ENCODE measurements at places on chromosomes 13 and 19.
A peak's percentile ranks its signal among the peaks of the same experiment; 100 is the strongest.

GRCh38 chr19:33241530-33242101 is 16.0 kb upstream of the SLC7A10 start:
- peak; percentile 39 for DNase-seq

- no peak for DNase-seq
Observed at GRCh38 chr19:38243279-38243673, 12.9 kb downstream of the PPP1R14A start.

GRCh38 chr13:77729502-77730221 is 32.2 kb downstream of the SLAIN1 start:
- no peak for DNase-seq

DNA sequence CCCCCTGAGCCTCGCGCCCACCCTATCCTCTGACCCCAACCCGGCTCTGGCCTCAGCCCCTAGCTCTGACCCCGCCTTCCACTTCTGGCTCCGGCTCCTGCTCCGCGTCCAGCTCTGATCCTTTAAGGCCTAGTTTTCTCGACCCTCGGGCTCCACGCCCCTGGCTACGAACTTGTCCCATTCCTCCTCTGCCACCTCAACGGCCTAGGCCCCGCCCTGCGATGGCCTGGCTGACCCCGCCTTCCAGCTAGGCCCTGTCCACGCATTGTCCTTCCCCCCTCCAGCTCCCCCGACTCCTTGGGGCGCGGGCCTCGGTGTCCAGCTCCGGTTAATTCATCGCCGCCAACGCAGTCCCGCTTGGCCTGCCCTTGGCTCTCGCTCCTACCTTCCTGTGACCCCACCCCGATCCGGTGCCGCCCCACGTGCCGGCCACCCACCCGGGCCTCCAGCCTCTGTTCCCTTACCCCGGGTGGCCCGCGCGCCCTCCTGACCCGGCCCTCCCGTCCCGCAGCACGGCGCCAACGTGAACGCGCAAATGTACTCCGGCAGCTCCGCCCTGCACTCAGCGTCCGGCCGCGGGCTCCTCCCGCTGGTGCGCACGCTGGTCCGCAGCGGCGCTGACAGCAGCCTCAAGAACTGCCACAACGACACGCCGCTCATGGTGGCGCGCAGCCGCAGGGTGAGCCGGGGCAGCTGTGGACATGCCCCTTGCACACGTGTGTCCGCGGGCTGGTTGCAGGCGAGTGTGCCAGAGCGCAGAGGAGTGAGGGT is 9.4 kb downstream of the BCL3 start:
- peak; percentile 73 for DNase-seq

DNA sequence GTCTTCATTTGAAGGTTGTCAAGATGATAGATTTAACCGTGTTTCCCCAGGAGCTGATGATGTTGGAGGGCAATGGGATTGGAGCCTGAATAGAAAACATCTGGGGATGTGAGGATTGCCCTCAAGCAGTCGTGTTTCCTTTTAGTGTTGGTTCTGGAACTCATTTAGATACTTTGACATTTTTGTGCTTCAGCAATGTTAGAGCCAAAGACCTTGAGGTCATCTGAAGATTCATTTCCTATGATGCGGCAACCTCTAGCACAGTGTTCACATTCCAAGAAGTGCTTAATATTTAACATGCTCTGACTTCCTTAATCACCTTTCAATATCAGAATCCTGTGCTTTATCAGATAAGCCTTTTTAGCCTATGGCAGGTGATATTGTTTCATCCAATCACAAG is 82.7 kb downstream of the SLC10A2 start:
- DNase-seq: peak; percentile 81

DNA sequence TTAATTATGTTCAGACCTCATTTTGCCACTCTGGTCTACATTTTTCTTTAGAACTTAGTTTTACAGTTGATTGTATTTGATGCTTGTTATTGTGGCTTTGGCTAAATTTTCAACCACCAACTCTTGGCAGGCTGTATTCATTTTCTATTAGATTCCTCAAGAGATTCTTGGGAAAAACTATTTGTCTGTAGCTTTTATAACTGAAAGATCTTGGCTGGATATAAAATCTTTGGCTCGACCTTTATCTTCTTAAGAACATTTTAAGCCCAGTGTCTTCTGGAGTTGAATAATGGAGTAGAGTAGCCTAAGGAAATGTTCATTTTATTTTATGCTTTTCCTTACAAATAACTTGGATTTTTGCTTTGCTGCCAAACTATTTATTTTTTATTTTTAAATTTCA is 848.5 kb downstream of the PCDH17 start:
- no peak for DNase-seq

DNA sequence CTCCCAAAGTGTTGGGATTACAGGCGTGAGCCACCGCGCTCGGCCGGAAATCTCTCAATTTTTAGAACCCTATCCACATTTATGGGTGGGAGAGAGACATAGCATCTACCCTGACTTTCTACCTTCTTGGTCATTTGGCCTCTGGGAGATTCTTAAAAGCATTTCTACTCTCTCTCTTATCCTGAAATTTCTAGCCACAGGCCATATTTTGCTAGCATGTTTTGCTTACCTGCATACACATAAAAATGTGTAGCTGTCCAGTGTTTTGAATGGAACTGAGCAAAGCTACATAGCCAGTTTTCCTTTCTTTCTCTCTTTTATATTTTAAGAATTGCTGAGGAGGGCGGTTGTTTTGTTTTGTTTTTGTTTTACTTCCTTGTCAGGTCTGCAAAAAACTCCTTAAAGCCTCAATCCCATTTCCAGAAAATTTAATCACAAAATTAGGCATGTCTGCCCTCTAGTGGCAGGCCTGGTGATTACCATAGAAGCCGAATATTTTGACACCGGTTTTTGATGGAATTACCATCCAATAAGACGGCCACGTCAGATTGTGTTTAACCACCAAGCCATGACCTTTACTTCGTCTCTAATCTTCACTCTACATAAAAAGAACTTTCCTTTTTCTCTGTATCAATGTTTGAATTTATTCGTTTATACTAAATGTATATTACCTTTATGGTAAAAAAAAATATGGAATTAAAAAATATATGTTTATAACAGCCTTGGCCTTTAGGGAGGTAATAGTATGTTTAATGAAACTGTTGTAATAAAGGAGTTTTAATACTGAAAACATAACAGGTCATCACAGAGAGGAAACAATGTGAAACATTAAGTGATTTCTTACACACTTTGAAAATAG is 34.4 kb upstream of the OXGR1 start:
- peak; percentile 67 for DNase-seq

DNA sequence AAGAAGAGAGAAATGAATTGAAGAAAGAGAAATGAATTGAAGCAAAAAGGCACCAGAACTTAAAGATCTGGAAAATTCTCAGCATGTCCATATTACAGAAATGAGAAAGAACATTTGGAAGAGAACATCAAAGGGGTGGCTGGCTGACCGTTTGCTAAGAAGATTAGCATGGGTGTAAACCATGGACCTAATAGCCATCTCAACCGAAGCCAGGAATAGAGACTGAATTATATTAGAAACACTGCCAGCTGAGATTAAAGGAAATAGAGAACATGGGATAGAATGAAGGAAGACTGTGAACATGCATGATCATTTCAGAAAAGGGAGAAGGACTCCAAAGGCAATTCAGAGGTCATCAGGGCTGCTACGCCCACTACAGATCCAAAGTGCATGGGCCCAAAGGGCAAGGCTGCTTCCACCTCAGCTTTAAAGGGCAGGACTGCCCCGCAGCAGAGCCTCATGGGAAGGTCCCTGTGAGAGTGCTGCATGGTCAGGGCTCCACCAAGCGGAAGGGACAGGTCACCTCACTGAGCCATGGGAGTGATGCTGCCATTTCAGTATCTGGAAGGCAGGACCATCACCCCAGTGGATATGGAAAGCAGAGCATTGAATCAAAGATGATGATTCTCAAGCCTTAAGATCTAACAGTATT is 23.1 kb downstream of the FNDC3A start:
- DNase-seq: no peak

DNA sequence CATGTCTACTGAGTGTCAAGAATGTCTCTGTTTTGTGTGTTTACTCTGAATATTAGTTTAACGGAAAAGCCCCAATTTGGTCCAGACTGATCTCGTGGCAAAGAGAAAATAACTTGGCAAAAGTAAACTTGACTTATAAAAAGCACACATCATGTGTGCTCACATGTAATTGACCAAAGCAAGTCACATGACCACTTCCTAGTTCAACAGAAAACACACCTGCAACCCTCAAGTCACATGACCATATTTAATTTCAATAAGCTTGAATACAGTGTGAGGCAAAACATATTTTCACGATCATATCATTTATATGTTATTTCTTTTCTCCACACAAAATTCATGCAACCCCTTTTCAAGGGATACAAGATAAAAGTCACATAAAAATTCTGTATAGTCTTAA is 662.4 kb downstream of the SLITRK1 start:
- no peak for DNase-seq

Measured in fibroblast of mammary gland (primary cell).